Stimulated activated CD4-positive, alpha-beta T cell treated with anti-CD3 and anti-CD28 coated beads, Interleukin-1b, Interleukin-23, amount 100 ng/mL, for 1 hour (primary cell): ENCODE measurements at places on chromosomes 4 and X.

- no peak for DNase-seq
Observed at GRCh38 chrX:103846386-103846785, 14.3 kb upstream of the RAB9B start.

- no peak for DNase-seq
Observed at GRCh38 chr4:88807499-88807898, 109.9 kb upstream of the NAP1L5 start.

- no peak for DNase-seq
Observed at GRCh38 chrX:46840946-46841345, 4.1 kb downstream of the RP2 start.

GRCh38 chrX:117711782-117712181 is 404.8 kb downstream of the KLHL13 start:
- DNase-seq: no peak

DNA sequence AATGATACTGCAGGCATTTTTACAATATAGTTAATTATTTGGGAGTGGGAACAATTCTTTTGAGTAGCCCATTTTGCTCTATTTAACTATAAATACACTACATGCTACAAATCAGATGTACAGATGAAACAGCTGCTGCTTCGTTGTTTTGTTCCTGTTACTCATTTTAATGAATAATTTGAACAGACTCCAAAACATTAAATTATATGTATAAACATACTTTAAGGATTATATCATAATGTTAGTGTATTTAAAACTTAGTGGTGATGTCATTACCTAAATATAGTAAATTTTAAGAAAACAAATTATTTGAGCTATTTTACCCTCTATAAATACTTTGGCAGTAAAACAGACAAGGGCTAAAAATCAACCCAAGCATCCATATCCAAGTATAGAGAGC is 60.7 kb downstream of the GAB1 start:
- no peak for DNase-seq

DNA sequence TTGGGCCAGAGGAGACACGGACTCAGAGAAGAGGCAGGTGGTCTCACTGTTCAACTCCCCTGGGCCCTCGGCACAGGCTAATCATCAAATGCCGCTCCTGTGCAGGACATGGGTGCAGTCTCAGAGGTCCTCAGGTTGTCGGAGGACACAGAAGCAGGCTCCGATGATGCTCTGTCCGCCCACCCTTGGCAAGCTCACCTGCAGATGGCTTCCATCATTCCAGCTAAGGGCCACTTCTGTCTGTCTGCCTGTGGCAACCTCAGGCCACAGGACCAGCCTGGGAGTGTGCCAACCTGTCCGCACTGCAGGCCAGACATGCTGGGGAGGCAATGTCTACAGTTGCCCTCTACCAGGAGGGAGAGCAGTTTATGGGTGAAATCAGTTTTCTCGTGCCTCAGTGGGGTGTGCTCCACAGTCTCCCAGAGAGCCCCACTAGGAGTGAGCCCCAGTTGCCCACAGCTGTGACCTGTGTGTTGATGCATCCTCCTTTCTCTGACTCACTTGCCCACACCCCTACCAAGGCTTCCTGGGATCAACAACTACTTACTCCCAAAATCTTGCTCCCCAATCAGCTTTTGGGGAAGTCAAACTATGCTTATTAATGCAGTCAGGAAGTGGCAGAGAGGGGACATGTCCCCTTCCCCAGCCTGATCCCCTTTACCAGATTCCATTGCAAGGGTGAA is 55.9 kb downstream of the HTRA3 start:
- DNase-seq: no peak

- no peak for DNase-seq
Observed at GRCh38 chr4:25564836-25565235, 90.8 kb upstream of the SLC34A2 start.

GRCh38 chr4:104501290-104501689 is 6.6 kb upstream of the CXXC4 start:
- DNase-seq: no peak

- DNase-seq: no peak
Observed at GRCh38 chrX:110671068-110671803, 124.4 kb downstream of the CHRDL1 start.

GRCh38 chr4:153904011-153904410 is 115.1 kb upstream of the SFRP2 start:
- no peak for DNase-seq
